Left kidney (tissue), 8 donors: ENCODE measurements at places on chromosomes 11 and 22.

GRCh38 chr11:6156628-6157359, 13.3 kb downstream of the OR52B2 start:
- DNase-seq, result no peak

DNA sequence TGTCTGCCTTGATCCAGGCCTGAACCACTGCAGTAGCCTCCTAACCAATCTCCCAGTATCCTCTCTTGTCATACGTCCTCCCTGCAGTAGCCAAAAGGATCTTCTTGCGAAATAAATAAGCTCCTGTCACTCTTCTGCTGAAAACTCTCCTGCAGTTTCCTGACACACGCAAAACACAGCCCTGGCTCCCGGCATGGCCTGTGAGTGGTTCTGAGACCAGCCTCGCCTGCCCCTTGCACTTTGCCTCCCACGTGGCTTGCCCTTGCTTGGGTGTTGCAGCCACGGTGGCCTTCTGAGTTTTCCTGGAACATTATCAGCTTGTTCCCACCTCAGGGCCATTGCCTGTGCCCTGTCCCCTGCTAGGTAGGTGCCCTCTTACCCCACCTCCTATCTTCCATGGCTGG, 7.2 kb downstream of the ZC3H7B start:
- no peak for DNase-seq

GRCh38 chr11:70334351-70334995, 63.9 kb upstream of the CTTN start:
- no peak for DNase-seq

DNA sequence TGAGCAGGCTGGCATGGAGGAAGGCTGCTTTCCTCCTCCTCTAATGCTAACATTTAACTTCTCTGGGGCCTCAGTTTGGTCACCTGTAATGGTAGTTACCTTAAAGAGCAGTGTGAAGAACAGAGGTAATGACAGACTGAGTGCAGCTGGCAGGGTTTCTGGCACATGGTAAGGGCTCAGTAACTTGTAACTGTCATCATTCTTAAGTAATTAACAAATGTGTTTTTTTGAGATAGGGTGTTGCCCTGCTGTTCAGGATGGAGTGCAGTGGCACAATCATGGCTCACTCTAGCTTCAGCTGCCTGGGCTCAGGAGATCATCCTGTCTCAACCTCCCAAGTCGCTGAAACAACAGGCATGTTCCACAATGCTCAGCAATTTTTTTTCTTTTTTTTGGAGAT, 242.0 kb upstream of the SYN3 start:
- DNase-seq, result no peak

DNA sequence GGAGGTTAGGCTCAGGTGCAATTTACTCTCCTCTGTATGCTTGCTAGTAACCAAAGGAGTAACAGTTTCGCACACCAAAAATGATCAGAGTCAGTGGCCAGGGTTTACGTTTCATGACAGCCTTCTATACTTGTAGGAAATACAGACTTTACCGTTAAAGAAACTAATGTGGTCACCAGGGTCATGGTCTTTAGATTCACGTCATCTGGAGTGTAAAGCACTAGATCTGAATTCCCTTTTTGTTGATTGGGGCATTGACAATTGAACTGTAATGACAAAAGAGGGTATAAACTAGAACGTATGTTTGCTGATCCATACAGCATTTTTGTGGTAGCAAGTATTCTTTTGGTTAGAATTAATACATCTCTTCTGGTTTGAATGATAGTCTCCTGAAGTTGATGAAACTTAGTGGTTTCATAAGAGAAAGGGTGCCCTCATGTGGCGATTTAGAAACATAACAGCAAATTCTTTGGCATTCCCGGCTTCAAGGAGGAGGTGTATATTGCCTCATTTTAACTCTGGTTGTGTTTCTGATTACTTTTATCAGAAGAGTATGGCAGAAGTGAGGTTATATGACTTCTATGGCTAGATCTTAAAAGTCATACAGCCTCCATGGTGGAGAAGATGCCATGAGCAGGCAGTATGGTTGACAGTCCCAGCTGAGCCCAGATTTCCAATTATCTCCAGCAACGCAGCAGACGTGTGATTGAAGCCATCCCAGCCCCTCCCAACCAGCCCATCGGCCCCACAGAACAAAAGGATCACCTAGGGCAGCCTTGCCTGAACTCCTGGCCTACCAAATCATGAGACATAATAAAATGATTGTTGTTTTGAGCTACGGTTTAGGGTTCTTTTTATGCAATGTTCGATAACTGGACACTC, 35.1 kb downstream of the MMP7 start:
- peak; percentile 84 for DNase-seq

DNA sequence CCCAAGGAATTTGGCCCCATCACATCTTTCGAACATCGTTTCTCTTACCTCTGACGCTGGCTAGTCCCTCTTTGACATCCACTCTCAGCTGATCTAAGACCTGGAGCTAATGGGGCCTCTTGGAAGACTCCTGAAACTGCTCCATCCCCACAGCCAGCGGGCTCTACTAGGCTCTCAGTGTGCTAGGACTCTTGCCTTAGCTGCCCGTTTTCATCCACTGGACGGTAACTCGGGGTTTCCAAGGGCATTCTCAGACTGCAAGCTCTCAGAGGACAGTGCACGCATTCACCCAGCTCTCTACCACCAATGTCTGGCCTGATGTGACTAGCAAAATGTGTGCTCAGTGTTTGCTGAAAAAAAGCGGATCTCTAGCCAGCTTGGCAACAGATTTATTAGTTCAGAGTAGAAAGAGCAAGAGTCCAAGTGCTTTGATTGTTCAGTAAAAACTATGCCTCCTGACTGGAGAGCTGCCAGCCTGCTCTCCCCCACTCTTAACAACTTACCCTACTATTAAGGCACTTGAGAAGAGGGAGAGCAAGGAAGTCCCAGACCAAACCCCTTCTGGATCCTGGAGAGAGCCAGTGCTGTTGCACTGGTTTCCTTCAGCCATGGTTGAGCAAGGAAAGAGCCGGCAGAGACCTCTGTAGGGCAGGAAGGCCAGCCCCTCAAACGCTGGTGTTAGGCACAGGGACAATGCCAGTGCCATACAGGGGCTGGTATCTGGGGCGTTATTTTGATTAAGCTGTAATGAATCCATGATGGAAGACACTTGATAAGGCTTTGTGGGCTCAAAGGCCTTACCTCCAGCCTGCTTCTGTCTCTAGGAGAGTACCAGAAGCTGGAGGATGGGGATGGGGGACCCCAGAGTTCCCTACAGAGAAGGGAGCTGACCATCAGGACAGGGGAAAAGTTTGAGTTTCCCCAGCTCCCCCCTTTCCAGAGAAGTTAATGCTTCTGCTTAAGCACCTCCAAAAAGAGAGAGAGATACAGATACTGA, 9.2 kb downstream of the RELA start:
- no peak for DNase-seq

GRCh38 chr22:24392218-24392931, 35.0 kb upstream of the ADORA2A start:
- DNase-seq, result no peak

DNA sequence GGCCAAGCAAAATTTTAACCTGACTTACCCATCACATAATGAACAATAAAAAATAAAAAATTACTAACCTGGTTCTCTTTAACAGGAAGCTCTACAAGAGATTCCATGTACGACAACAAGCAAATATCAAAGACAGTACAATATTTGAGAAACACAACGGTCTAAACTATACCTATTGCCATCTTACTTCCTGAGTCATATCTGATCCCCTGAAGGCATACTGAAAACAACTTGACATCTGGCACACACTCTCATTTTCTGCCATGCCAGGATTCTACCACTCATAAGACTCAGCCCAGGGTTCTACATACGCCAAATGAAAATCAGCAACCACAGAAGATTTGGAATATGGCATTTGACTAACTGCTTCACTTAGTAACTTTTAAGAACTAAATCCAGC, 13.8 kb downstream of the DENND5A start:
- no peak for DNase-seq

GRCh38 chr11:61495801-61496601, 12.5 kb upstream of the LRRC10B start:
- DNase-seq, result no peak

GRCh38 chr22:44880610-44881290, 128.4 kb downstream of the ARHGAP8 start:
- no peak for DNase-seq

DNA sequence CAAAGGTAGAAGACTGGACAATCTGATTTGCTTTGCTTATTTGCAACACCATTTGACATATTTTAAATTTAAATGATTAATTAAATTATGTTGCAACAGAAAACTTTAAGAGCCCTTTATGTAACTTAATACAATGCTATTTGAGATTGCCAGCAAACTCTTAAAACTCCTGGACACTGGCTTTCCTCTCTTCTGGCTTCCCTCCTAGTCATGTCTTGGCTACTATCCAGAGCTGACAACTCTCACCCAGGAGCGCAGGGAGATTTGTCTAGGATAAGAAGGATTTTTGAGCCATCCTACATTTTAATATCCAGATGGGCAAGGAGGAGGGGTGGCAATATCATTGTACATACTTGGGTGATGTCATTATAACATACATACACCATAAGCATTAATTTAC, 134.3 kb downstream of the ELP4 start:
- DNase-seq, result no peak

- DNase-seq, result no peak
Measured at GRCh38 chr11:114892381-114893197, 214.3 kb downstream of the NXPE2 start.

- no peak for DNase-seq
Measured at GRCh38 chr11:33847251-33847650, 44.6 kb downstream of the LMO2 start.

GRCh38 chr11:84993386-84993785, 633.8 kb downstream of the DLG2 start:
- DNase-seq, result no peak

DNA sequence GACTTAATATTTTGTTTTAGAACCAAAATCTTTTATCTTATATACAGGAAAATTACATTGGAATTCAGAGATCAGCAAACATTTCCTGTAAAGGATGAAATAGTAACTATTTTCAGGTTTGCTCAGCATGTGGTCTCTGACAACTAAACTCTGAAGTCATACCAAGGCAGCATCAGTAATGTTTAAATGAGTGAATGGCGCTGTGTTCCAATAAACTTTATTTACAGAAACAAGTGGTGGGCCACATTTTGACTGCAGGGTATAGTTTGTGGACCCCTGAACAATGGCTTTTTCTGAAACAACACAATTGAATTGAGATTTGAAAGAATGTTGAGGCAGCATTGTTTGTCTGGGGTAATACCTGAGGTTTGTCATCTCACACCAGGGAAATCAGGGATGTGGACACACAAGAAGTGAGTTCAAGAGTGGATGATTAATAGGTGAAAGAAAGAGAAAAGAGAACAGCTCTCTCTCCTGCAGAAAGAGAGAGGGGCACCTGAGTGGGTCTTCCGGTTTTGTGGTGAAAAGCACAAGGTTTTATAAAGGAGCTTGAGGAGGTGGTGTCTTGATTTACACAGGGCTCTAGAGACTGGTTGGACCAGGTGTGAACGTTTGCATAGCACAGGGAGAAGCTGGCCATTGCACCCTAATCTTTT, 113.5 kb upstream of the VPREB1 start:
- DNase-seq, result no peak

- no peak for DNase-seq
Measured at GRCh38 chr11:1163911-1164735, 6.4 kb downstream of the MUC5AC start.

GRCh38 chr11:9203691-9204311, 61.3 kb downstream of the DENND5A start:
- no peak for DNase-seq

DNA sequence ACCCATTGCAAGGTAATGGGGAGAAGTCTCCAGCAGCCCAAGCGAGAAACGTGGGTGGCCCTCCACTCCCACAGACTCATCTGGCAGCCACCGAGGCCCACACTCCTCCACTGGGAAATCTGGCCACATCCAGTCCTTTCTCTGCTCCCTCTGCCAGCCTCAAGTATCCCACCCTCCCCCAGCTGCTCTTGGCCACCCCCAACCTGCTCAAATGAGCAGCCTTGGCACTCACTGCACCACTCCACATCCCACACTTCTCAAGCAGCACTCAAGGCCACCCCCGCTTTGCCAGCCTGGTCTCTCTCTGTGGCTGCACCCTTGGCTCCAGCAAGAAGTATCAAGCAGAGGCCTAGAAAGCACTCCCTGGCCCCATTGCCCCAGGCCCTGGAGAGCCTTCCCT, 28.2 kb downstream of the SLC22A12 start:
- no peak for DNase-seq

- no peak for DNase-seq
Measured at GRCh38 chr11:106047631-106048030, 25.6 kb upstream of the MSANTD4 start.

DNA sequence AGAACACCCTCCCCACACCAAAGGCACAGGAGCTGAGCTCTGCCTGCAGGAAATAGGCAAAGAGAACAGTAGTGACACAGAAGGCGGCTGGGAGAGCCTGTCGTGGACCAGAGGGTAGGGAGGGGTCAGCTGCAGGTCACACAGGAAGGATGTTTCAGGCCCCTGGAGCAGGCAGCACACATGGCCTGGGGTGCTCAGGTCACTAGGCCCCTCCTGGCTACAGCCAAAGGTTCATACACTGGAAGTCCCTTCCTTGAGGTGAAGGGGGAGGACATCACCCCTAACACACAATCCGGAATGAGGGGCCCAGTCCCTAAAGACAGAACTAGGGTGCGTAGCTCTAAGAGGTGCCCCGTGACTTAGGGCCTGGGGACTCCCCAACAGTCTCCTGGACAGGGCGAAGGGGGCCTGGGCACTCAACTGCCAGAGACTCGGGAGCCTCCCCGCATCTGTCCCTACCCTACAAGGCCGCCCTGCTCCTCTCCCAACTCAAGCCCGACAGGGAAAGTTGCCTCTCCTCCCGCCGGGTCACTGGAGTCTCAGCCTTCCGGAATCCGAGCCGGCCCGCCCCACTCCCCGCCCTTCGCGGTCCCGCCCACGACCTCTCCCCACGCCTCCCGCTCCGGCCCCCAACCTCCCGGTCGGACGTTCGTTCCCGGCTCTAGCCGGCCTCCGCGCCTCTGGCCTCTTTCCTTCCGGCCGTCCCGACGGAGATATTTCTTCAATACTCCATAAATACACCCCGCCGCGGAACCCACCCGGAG, at the start of gene CYB5R2:
TSS of gene CYB5R2 (minus strand) at position 541 of the 764 bp plus-strand sequence. CDS start 675 bp downstream, outside the sequence.
- peak; percentile 66 for DNase-seq

DNA sequence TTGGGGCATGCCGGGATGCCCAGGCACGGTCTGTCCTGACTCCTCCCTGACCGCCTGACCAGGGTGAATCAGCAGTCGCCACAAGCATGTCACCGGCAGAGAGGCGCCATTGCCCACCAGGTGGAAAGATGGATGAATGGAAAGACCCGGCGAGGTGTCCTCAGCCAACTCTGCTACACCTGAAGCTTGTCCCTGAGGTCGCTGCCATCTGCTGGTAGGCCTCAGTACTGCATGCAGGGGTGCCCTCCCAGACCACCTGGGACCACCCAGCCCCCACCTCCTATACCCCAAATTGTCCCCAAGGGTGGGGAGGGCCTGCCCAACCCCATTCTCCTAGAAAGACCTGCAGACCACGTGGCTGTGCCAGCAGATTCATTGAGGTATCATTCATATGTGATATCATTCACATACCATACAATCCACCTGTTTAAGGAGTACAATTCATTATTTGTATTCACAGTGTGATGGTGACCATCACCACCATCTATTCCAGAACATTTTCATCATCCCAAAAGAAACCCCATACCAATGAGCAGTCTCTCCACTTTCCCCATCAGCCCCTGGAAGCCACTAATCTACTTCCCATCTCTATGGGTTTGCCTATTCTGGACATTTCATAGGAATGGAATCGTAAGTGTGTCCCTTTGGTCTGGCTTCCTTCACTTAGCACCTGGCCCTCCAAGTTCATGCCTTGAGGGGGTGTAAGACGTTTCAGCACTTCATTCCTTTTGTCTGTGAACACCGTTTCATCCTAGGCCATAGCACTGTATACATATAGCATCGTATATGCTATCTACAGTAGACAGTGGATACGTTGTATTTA, 17.5 kb downstream of the FGF3 start:
- DNase-seq, result no peak
